Daoy (cell line): ENCODE measurements at places on chromosomes 7 and 10. TPM values are rescaled to one million over a fixed set of nuclear protein-coding genes. Genes with fewer than 3 reads are reported as not detected.

The SMO gene
- total RNA-seq: 20.4 and 30.4 TPM in 2 replicates

The HMX2 gene
- total RNA-seq: 1.1 and 1.3 TPM in 2 replicates

The BLNK gene
- not detected in 2 replicates for total RNA-seq

The CLIP2 gene
- total RNA-seq: 33.4 and 41.9 TPM in 2 replicates

The TBX20 gene
- total RNA-seq: 1.9 and 7.6 TPM in 2 replicates

The MYPN gene
- total RNA-seq: 1.8 and 2.9 TPM in 2 replicates

The THSD7A gene
- total RNA-seq: 0.11 and 0.48 TPM in 2 replicates

The MYL10 gene
- not detected in 2 replicates for total RNA-seq

The SPDYE16 gene
- under 0.01 TPM in 1 of 2 replicates, not detected in the other for total RNA-seq

The EPHB4 gene
- total RNA-seq: 57.5 and 62.5 TPM in 2 replicates

GRCh38 chr7:88455696-88456095 lies 149.0 kb upstream of the STEAP4 start:
- DNase-seq: no peak

GRCh38 chr7:128385988-128386925 lies 23.5 kb downstream of the IMPDH1 start:
- DNase-seq: no peak

GRCh38 chr10:69492746-69493462 lies 41.6 kb downstream of the TSPAN15 start:
- DNase-seq: no peak

- no peak for DNase-seq
Observed at GRCh38 chr7:137791930-137792329, 54.8 kb downstream of the DGKI start.

DNA sequence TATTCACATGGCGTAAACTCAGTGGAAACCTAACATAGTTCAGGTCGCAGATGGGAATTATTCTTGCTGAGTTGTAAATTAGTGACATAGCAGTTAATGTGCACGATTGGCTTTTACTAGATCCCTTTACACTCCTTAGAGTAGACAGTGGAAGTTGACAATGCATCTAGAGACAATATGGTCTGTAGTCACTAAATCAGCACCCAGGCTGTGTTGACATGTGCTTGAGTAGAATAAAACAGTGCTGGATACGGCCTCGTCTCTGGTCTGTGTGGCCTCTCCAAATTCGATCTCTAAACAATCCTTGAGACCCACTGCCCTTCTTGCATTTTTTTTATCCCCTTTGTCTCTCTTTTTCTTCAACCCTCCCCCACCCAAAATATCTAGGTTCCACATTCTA lies 615.7 kb downstream of the SORCS1 start:
- no peak for DNase-seq

- no peak for DNase-seq
Observed at GRCh38 chr7:50556247-50556991, 8.8 kb downstream of the DDC start.

DNA sequence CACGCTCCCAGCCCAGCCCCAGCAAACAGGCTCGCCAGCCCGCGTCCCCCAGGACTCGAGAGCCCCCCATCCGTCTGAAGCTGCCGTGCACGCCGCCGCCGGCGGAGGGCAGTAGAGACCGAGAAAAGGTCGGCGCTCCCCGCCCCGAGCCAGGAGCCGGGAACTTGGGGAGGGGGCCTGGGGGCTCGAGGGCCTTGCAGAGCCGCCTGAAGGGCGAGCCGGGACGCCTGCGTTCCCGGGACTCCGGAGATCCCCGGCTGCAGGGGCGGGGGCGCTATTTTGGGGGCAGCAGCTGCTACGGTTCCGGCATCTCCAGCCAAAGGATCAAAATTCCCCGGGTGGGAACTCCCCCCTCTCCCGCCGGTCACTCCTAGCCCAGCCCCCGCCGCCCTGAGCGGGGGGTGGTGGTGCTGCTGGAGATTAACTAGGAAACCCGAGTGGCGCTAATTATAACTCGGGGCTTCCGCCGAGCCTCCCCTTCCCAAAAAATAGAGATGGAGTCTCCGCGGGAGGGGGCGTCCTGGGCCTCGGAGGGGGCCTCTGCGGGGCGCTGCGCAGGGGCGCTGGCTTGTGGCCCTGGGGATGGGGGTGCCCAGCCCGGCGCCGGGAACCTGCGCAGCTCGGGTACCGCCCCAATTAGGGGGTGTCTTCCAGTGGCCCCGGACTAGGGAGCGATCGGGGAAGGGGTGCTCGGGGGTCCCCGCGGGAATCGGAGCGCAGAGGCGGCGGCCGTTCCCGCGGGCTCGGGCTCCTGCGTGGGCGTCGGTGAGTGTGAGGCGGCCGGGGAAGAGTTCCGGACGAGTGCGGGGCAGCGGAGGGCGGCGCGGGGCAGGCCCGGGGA lies 608 bp downstream of the ACHE start:
- DNase-seq: peak; percentile 72

DNA sequence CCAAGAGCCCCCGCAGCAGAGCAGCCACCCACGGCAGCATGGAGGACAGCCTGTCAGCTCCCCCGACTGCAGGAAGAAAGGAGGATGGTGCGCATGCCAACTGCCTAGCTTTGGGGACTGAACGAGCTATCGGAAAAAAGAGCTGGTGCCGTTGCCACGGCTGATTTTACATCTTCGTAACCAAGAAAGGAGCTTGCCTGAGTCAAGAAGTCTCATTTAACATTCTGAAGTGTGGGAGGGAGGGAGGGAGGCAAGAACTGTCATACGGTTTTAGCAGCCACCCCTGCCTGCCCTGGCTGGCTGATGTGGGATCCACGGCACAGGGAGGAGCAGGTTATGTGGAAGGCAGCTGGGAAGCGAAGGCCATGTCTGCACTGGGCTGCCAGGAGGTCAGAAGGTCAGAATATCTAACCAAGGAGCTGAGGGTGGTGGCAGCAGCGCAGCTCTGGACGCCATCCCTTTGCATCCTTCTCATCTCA lies 74.7 kb upstream of the CAMK2B start:
- DNase-seq: no peak

DNA sequence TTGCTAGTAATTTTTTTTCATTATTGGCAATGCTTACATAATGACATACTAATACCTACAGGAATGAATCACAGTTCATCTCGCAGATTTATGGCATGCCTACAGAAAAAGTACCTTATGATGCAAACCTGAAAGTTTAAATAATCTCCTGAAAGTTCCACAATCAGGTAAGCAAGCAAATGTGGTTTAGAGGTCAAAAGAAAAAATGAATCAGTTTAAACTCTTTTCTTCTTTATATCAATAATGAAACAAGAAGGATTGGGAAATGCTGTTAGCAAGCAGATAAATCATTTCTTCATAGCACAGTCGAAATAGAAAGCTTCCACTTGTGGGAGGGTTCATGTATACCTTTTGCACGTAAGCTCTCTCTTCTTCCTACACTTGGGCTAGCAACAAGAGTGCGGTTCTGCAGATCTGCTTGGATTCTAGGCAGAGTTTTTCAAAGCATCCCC lies 53.7 kb upstream of the MTPN start:
- DNase-seq: no peak

DNA sequence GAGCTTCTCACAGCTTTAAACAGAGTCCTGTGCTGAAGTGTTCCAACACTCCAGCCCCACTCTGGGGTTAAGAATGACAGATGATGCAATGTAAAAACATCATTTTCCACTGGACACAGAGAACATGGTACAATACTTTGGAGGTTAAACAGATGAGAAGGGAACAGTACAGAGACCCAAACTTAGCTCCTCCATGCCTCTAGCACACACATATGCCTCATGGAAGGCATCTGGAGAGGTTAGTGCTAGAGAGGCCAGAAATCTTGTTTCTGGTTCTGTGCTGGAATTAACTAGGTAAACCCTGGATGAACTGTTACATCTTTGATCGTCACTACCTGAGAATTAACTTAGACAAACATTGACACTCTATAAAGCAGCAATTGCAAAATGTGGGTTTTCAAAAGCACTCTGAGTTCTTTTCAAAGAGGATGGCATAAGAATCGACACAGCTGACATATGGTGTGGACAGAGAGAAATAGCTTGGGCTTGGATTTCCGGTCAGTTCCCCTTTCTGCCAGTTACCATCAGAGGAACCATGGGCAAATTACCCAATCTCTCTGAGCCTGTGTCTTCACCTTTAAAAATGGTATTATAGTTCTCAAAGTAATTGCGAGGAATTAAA lies 81.9 kb downstream of the KCNMA1 start:
- DNase-seq: no peak

DNA sequence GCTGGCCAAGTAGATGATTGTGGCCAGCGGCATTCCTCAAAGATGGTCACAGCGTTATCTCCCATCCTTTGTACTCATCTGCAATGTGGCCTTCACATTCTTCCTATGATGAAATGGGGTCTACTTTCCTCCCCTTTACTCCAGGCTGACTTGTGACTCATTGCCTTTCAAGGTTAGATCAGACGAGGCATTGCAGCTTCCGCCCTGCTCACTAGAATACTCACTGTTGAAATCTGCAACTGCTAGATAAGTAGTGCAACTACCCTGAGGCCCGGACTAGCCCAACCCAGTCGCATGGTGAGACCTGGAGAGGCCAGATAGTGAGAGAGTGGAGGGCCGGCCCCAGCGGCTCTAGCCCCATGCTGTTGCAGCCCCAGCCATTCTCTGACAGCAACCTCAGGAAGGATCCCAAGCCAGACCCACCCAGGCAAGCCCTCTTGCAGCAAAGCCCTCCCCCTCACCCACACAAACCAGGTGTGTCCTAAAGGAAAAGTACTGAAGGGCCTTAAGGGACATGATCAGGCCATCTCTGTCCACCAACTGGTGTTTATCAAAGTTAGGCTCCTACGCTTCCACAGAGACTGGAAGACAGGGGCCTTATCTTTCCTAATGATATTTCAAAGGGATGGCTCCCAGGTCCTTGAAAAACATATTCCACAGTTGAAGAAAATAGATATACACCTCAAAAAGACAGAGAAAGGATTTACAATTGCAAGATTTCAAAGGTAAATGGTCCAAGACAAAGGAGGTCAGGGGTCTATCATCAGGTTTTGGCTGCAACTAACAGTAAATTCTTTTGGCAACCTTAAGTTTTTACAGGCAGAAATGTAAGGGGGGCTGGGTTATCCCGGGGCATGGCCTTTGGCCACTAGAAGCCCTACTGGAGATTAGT lies 107.2 kb upstream of the TRIM24 start:
- DNase-seq: peak; percentile 48

DNA sequence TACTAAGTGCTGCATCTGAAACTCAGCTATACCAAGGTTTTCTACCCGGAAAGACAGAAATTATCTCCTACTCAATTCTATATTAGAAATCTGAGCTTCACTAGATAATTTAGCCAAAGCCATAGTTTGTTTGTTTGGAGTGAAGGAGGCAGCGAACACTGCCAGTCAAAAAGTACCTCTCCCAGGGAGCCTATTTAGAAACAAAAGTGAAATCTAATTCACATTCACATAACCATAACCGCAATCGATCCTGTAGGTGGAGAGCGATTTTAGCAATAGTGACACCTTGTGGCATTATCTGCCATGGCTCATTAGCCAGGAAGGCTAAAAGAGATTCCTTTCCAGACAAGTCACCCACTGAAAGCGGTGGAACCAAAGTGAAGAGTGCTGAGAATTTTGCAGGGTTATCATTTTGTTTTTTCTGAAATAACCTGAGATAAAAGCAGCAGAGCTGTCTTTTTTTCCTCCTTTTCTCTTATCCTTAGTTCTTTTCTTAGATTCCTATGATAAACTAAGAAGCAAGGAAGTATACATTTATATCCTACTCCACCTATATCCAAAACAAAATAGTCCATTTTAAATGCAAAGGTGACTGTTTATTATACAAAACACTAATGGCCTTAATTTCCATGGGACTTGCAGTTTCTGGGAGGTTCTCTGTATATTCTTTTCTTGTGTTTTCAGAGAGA lies 83.7 kb upstream of the BET1 start:
- peak; percentile 72 for DNase-seq
